ENCODE measurements at places on chromosomes 7 and 10. TPM values are rescaled to one million over a fixed set of nuclear protein-coding genes. Genes with fewer than 3 reads are reported as not detected.

The PKD2L1 gene
- total RNA-seq, result not detected

The SPDYE16 gene
- not detected for total RNA-seq

The GTF2IRD2 gene
- total RNA-seq, result 13.1 TPM

The CACNB2 gene
- total RNA-seq, result not detected

The TMEM229A gene
- total RNA-seq, result not detected

The TSC22D4 gene
- 32.3 TPM for total RNA-seq

The CDC14C gene
- total RNA-seq, result not detected

The PGAM2 gene
- total RNA-seq, result 1.5 TPM

The ANKRD61 gene
- total RNA-seq, result not detected

The MYPN gene
- not detected for total RNA-seq

GRCh38 chr7:115631782-115632181 is 398.8 kb downstream of the TFEC start:
- DNase-seq, result no peak

- DNase-seq, result no peak
These were observed 56.1 kb downstream of the TWIST1 start for GRCh38 chr7:19061331-19061730.

DNA sequence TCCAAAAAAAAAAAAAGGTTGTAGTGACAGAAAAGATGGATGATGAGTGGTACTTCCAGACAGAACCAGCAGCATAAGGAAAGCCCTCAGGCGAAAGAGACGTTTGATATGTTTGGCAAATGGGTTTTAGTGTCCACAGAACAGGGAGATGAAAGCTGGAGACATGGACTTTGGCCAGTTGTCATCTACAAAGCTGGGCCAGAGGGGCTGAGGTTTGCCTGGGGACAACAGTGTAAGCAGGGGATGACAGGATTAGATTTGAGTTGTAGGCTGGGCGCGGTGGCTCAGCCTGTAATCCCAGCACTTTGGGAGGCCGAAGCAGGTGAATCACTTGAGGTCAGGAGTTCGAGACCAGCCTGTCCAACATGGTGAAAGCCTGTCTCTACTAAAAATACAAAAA is 47.8 kb upstream of the ELN start:
- DNase-seq, result no peak

DNA sequence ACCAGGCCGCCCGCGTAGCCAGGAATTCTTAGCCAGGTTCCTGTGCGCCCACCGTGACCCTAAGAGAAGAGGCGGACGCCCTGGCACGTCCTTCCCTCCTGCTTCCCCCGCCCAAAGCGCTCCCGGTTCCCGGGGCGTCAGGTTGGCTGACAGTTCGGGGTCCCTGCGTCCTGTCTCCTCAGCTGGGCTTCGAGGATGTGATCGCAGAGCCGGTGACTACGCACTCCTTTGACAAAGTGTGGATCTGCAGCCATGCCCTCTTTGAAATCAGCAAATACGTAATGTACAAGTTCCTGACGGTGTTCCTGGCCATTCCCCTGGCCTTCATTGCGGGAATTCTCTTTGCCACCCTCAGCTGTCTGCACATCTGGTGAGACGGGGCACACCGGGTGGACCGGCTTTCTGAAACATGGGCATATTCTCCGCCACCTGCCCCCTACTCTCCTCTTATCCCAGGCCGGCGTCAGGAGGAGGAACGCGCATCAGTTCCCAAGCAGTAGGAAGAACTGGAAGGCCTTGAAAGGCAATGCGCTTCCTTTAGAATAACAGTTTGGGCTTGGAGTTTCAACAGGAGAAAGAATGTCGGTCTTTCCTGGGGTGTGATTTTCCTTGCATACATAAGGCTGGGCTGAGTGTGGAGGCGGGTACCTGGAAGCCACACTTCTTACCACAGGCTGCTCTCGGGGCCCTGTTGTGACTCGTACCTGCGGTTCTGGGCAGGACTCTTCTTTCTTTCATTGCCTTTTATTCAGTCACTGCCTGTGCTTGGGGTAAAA is 728 bp downstream of the CAV2 start:
- DNase-seq, result peak; percentile 43

- DNase-seq, result no peak
These were observed 350.6 kb upstream of the MKI67 start for GRCh38 chr10:128476845-128477244.

DNA sequence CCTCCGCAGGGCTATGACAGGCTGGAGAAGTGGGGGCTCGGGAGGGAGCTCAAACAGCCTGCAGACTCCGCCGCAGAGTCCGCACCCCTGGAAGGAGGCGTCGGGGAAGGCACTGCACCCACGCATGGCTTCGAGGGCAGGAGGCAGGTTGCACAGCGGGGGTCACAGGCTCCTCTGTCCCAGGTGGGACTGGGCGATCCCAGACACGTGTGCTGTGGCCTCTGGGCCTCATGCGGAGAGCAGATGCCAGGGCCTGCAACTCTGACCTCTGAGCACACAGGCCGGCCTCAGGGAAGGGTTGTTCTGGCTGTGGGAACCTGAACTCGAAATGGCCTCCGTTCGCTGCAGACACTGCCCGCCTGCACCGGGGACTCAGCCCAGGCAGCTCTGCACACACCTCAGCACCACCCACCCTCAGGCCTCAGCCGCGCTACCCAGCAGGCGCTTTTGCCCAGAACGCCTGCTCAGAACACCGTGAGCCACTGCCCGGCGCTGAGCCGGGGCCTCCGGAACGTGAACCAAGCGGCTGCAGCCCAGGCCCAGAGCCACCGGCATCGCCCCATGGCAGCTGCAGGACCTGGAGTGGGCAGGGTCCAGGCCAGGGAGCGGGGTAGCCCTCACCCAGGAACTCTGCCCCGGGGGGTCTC is 71.8 kb upstream of the ADGRA1 start:
- no peak for DNase-seq

DNA sequence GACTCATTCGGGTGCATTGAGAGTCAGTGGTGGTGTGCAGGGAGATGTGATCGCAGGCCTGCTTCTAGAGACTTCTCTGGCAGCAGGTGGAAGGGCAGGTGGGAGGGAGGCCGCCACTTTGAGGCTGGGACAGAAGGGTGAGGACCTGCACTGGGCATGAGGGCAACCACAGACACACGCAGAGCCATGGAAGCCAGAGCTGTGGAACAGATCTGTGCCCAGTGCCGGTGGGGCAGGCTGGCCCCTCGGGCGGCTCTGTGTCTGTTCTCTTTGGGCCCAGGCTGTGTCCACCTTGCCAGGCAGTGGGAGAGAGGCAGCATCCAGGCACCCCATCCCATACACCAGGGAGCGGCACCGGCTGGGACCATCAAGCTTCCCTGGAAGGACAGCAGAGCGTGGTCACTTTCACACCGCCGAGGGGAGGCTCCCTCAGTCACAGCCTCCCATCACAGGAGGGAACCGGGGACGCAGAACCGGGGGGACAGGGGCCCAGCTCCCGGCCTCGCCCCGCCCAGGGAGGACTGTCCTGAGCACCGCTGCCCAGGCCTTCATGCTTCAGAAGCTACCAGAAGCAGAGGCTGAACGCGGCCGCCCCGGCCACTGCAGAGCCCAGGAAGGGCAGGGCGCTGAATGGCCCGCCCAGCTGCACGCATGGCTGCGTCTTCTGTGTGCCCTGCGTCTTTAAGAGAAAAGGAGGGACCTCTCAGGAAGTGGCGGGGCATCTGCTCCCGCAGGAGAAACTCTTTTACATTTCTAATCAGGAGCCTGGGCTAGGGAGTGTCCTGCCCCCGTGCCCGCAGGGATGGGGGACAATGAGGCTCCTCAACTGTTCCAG is 32.1 kb downstream of the EN2 start:
- DNase-seq, result no peak

- DNase-seq, result no peak
These were observed 112.7 kb downstream of the GFRA1 start for GRCh38 chr10:116160271-116160670.

GRCh38 chr10:3898821-3899220 is 113.8 kb upstream of the KLF6 start:
- DNase-seq, result no peak

DNA sequence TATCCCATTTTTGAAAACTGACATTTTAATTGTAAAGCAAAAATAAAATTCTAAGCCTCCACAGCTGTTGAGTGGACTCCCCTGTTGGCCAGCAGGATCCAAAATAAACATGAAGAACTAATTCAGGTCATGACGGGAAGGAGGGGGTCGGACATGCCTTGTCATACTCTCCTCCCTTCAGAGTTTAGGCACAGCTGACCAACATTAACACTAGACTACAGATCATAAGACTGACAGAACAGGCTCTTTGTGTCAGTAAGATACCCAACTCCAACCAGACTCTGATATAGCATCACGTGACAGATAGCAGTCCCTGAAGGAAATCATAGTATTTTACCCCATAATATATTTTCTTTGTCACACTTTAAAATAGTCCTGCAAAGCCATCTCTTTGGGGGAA is 20.9 kb upstream of the ZNF12 start:
- DNase-seq, result no peak

DNA sequence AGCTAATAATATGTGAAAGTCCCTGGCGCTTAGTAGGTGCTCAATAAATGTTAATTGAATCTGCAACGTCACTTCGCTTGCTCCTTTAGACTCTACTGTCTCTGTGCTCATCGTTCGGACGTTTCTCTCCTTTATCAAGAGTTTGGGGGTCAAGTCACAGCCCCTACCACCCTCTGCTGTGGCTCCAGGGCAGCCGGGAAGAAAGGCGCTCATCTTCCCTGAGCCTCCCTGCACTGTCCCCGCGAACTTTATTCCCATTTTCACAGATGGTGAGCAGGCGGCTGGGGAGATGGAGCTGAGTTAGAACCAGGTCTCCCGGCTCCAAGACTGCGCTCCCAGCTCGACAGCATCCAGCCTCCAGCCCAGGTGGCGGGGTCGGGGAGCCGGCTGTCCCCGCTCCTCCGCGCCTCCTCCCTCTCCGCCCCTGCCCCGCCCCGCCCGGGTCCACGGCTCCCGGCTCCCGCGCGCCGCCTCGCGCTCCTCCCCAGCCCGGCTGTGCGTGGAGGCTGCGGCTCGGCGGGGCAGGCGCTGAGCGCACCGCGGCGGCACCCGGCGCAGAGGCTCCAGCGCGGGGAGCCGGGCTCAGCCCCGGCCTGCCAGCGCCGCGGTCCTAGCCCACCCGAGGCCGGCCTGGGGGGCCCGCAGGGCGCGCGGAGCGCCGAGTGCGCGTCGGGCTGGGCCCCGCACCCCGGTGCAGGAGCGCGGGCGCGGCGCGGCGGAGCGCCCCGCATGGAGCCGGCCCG is at the start of gene CLEC2L:
Gene CLEC2L (plus strand): TSS at position 487 of the 743 bp plus-strand sequence. CDS start 243 bp downstream, at position 730.
- DNase-seq, result no peak

DNA sequence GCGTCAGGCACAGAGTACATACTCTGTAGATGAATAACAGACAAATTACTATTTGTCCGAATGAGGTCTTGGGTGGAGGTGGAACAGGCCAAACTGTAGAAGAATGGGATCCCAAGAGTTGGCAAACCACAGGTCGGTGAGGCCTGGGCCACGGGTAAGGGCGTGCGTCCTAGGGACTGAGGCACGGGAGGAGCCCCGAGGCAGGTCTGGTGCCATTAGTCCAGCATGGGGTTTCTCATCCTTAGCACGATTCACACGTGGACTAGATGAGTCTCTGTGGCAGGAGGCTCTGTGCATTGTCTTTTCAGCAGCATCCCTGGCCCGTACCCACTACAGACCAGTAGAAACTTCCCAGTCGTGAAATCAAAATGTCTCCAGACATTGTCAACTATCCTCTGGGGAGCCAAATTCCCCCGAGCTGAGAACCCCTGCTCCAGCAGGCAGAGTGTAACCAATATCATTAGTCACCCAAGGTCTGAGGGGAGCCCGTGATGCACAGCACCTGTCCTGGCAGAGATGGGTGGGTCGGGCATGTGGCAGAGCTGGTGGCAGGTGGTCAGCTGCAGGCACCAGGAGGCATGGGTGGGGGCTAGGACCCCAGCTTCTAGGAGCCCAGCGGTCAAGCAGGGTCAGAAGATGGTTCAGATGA is 61.3 kb downstream of the COL13A1 start:
- no peak for DNase-seq

DNA sequence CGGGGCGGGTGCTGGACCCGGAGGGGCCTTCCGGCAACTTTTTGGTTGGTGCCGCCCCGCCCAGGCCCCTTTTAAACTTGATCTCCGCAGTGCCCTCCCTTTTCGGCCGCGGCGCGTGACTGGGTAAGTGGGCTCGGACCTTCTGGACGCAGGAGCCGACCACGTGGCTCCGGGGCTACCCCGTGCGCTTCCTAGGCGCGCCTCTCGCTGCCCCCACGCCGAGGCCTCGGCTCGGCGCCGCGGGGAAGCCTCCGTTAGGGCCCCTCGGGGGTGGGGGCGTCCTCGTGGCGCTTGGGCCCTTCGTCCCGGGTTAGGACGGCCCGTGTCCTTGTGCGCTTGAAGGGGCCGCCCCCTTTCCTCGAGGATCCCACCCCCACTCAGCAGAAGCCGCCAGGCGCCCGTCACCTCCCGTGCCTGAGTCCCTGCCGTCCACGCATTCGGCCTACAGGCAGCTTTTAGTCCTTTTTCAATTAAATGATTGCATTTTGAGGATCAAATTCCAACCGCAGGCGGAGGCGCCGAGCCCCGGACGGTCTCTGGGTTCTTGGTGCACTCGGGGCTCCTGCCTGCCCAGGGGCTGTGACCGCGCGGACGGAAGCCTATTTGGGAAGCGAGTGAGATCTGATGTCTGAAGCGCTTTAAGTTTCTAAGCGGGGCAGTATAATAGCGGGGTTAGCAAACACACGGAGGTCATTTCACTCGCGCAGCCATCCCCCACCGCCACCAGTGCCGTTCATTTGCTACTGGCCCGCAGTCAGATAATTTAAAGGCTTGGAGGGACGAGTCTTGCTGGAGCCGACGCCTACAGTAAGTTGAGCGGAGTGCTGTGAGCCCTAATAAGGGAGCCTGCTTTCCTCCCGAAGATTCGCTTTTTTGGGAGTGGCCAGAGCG is 31.8 kb upstream of the TOMM7 start:
- peak; percentile 77 for DNase-seq

- no peak for DNase-seq
These were observed 38.6 kb downstream of the VOPP1 start for GRCh38 chr7:55533729-55534080.

DNA sequence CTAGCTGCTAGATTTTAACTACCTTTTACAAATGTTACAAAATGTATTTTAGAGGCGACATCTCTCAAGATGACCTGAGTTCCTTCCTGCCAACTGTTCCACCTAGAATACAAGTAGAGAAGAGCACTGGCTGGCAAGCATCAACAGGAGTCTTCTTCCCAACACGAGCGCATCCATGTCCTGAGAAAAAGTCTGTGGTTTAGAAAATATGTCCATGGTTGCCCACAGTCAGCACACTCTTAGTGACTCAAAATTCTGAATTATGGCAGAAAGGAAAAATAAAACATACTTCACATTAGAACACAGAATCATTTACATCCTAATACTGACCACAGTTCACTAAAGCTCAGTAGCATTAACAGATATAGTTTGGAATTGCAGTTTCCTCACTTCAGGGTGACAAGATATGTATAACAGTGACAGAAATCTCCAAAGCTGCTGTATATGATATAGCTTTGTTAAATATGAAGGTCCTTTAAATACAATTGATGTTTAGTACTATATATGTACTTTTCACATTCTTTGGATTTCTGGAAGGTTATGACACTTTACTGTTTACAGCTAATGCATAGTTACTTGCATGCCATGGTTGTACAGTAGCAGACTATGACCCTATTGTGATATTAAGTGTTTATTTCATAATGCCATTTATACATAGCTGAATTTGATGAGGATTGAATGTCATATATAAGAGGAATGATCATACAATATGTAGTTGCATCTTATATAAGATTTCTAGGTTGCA is 327.1 kb downstream of the GFRA1 start:
- no peak for DNase-seq

- no peak for DNase-seq
These were observed 102.3 kb upstream of the PLXDC2 start for GRCh38 chr10:19713800-19714525.
